ENCODE measurements at places on chromosomes 6 and 20.

GRCh38 chr20:16806886-16807285, 58.7 kb downstream of the OTOR start:
- DNase-seq: no peak

DNA sequence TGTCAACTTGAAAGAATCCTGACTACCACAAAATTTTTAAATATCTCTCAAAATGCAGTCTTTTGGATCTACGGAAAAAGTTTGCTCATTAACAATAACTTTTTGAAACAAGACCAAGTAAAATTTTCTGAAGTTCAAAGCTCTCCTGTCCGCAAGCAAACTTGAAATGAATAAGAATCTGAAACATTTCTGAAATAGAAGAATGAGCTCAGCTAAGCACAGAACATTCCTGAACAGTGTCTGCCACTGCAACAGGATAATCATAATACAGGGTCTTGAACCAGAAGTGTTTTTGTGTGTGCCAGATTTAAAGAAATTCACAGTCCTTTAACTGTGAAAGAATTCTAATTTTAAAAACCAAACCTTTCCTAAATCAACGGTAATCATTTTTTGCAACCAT, 49.1 kb upstream of the TASP1 start:
- no peak for DNase-seq

- DNase-seq: no peak
Measured at GRCh38 chr6:24464253-24465038, 24.9 kb downstream of the GPLD1 start.

GRCh38 chr20:44437497-44437896, 38.2 kb upstream of the TTPAL start:
- DNase-seq: no peak

- DNase-seq: no peak
Measured at GRCh38 chr6:69871107-69871506, 4.8 kb downstream of the COL19A1 start.

DNA sequence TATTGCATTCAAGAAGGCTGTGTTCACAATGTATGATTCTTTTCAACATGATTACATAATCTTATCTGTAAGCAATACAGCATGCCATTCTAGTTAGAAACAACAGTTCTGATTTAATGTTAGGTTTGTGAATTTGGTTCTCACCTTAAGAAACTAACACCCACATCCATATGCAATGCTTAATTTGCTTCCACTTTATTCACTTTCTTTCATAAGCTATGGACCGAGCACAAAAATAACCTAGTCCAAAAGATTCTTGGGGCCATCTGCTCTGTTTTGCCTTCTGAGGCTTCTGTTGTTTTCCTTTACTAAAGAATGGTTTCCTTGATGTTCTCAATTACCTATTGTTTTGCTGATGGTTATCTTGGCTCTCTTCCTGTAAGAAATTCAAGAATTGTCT, 258.2 kb downstream of the EYS start:
- no peak for DNase-seq

DNA sequence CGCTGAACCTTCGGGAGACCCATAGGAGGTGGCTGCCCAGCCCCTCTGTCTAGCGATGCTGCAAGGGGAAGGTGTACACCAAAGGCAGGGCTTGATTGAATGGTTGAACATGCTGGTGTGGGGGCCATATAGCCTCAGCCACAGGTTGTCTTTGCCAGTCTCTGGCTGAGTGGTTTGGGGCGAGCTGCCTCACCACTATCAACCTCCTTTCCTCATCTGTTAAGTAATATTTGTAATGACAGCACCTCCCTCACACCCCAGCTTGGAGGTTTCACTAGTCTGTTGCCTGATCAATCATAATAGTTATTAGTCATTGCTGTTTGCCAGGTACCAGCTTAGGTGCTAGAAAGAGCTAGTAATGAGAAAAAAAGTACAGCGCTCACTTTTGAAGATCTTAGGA, 11.8 kb upstream of the ZNF831 start:
- DNase-seq: no peak

DNA sequence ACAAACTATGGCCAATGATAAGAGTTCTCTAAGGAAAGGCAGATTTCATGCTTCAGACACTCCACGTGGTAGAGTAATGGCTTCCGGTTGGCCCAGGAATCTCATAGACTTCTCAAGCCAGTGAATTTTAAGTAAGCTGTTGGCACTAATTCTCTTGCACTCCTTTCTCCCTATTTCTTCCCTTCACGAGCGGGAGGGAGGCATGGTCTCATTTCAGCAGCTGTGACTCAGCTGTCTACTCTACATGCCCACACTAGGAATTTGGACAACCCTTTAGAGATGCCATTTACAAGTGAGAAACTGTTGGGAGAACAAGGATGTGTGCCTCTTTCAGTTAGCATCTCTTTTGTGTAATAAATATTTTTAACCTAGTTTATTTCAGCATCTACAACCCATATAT, 107.7 kb downstream of the PTPRK start:
- DNase-seq: no peak

GRCh38 chr6:140475086-140475485, 1100.6 kb upstream of the CITED2 start:
- no peak for DNase-seq

DNA sequence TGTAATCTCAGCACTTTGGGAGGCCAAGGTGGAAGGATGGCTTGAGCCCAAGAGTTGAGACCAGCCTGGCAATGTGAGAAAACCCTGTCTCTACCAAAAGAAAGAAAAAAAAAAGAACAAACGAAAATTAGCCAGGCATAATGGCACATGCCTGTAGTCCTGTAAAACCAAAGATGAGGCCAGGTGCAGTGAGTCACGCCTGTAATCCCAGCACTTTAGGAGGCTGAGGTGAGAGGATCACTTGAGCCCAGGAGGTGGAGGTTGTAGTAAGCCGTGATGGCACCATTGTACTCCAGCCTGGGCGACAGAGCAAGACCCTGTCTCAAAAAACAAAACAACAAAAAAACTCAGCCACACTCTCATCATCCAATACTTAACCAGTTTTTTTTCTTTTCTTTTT, 32.5 kb upstream of the KIF3B start:
- no peak for DNase-seq

Measured in cortex of kidney (tissue), 1 donor.